ENCODE measurements at places on chromosomes 1 and 21.

- peak; percentile 59 for DNase-seq
- H3K27ac ChIP-seq = peak overlapping the region; percentile 96
- H3K27me3 ChIP-seq = no peaks in the 10 kb centered on the region
- peaks cover 2% of the 10 kb centered on the region for H3K36me3 ChIP-seq
- peak overlapping the region; percentile 87 for H3K4me3 ChIP-seq
- H3K4me1 ChIP-seq = peaks cover 21% of the 10 kb centered on the region
Observed at GRCh38 chr1:6603238-6603914, 707 bp upstream of the KLHL21 start.

- no peak for DNase-seq
- no peaks in the 10 kb centered on the region for H3K36me3 ChIP-seq
- H3K27me3 ChIP-seq = no peaks in the 10 kb centered on the region
Observed at GRCh38 chr1:240652549-240652948, 40.6 kb upstream of the GREM2 start.

DNA sequence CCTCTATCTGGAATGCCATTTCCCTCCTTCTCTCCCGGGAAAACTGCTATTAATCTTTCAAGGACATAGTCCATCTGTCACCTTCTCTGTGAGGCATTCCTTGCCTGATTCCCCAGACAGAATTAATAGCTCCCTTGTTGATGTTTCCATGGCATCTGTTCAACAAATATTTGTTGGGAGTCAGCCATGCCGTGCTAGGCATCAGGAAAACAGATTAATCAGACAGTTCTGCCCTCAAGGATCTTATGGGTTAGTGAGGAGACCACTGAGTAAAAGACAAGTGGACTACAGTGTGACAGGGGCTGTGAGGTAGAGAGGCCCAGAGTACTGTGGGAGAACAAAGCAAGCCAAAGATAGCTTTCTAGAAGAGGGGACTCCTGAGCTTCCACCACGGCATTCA, 11.4 kb upstream of the MAGOH start:
- peaks cover 77% of the 10 kb centered on the region for H3K36me3 ChIP-seq
- no peak overlapping the region for H3K27ac ChIP-seq
- no peaks in the 10 kb centered on the region for H3K27me3 ChIP-seq
- H3K4me3 ChIP-seq = no peak overlapping the region
- no peak for DNase-seq
- peaks cover 27% of the 10 kb centered on the region for H3K4me1 ChIP-seq

DNA sequence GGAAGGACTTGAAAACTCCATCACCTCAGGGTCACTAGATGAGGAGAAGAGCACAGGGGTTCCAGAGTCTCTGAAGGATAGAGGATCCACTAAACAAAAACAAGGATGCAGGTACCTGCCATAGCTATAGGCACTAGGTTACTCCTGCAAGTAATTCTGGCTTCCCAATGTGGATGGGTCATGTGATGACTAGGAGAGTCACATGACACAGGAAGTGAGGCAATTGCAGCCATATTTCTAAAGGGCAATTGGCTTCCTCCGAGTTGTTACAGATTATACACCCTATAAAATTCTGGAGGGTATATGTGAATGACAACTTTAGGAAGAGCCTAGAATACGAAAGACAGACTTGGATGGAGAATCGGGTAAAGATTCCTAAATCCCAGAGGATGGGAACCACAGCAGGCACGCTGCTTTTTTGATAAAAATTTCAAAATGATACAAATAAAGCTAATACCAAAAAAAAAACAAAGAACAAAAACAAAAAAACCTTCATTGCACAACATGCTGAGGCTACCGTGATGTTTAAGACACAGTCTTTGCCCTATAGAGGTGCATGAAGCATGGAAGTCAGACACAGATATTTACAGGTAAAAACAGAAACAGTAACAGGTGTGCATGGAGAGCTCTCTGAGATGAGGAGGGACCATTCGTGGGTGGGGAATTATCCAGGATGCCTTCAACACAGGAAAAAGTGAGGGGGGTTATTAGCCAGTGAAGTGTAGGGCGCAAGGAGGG, 10.5 kb downstream of the MTX1 start:
- H3K4me1 ChIP-seq = peaks cover 10% of the 10 kb centered on the region
- DNase-seq = no peak
- no peak overlapping the region for H3K4me3 ChIP-seq
- peaks cover 12% of the 10 kb centered on the region for H3K36me3 ChIP-seq
- peak overlapping the region; percentile 51 for H3K27ac ChIP-seq

- no peak overlapping the region for H3K4me3 ChIP-seq
- peaks cover 6% of the 10 kb centered on the region for H3K27me3 ChIP-seq
- no peak for DNase-seq
Observed at GRCh38 chr21:28496517-28496916, 496.2 kb downstream of the LTN1 start.

GRCh38 chr1:33382661-33383415, 48.1 kb downstream of the PHC2 start:
- no peaks in the 10 kb centered on the region for H3K36me3 ChIP-seq
- peaks cover 19% of the 10 kb centered on the region for H3K27me3 ChIP-seq
- H3K4me3 ChIP-seq = no peak overlapping the region
- H3K27ac ChIP-seq = no peak overlapping the region
- H3K4me1 ChIP-seq = peaks cover 17% of the 10 kb centered on the region
- no peak for DNase-seq

- H3K4me1 ChIP-seq = no peaks in the 10 kb centered on the region
- H3K27me3 ChIP-seq = peaks cover 25% of the 10 kb centered on the region
- H3K4me3 ChIP-seq = peak overlapping the region; percentile 38
- no peak overlapping the region for H3K27ac ChIP-seq
- no peaks in the 10 kb centered on the region for H3K36me3 ChIP-seq
Observed at GRCh38 chr1:178037510-178038253, 56.2 kb upstream of the RASAL2 start.

- no peaks in the 10 kb centered on the region for H3K4me1 ChIP-seq
- no peaks in the 10 kb centered on the region for H3K36me3 ChIP-seq
- no peak for DNase-seq
Observed at GRCh38 chr1:105101261-105101660, 1351.6 kb downstream of the AMY1C start.

DNA sequence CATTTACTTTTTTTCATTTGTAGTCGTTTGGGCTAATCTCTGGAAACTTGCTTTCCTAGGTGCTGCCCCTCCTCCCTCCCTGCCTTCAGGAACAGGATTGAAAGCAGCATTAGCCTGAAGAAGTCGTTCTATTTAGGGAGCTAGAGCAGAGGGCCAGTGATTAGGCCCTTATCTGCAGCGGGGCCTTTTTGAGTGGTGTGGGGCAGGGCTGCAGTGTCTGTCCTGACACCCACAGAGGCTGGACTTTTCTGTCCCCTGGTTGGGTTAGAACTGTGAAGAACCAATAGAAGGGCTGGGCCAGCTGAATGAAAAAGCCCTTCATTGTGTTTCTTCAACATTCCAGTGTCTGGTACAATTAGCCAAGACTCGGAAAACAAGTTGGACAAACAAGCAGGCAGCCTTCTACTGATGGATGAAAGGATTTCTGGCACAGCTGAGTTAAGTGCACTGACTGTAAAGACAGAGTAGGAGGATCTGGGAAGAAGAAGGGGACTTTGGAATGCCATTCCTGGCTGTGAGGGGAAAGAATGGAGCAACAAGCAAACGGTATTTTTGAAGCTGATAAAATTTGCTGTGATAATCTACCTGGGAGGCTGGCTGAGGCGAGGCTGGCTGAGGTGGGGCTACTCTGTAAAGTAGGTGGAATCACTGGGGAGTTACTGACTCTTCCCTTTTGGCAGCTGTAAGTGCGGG, 9.7 kb downstream of the MACF1 start:
- no peak overlapping the region for H3K4me3 ChIP-seq
- peak overlapping the region; percentile 21 for H3K27ac ChIP-seq
- DNase-seq = no peak
- H3K4me1 ChIP-seq = peaks cover 41% of the 10 kb centered on the region
- H3K27me3 ChIP-seq = no peaks in the 10 kb centered on the region
- peaks cover 4% of the 10 kb centered on the region for H3K36me3 ChIP-seq

DNA sequence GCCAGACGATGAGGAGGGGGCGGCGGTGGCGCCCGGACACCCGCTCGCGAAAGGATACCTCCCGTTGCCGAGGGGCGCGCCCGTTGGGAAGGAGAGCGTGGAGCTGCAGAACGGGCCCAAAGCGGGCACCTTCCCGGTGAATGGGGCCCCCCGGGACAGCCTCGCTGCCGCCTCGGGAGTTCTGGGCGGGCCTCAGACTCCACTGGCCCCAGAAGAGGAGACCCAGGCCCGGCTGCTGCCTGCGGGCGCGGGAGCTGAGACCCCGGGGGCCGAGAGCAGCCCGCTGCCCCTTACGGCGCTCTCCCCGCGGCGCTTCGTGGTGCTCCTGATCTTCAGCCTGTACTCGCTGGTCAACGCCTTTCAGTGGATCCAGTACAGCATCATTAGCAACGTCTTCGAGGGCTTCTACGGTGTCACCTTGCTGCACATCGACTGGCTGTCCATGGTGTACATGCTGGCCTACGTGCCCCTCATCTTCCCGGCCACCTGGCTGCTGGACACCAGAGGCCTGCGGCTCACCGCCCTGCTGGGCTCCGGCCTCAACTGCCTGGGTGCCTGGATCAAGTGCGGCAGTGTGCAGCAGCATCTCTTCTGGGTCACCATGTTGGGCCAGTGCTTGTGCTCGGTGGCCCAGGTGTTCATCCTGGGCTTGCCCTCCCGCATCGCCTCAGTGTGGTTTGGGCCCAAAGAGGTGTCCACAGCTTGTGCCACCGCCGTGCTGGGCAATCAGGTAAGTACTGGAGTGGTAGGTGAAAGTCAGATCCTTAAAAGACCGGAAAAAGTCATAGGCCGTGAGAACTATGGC, 588 bp downstream of the FLVCR1 start:
- H3K4me1 ChIP-seq = peaks cover 18% of the 10 kb centered on the region
- H3K27ac ChIP-seq = peak overlapping the region; percentile 97
- H3K36me3 ChIP-seq = peaks cover 34% of the 10 kb centered on the region
- no peak overlapping the region for H3K4me3 ChIP-seq
- no peaks in the 10 kb centered on the region for H3K27me3 ChIP-seq

DNA sequence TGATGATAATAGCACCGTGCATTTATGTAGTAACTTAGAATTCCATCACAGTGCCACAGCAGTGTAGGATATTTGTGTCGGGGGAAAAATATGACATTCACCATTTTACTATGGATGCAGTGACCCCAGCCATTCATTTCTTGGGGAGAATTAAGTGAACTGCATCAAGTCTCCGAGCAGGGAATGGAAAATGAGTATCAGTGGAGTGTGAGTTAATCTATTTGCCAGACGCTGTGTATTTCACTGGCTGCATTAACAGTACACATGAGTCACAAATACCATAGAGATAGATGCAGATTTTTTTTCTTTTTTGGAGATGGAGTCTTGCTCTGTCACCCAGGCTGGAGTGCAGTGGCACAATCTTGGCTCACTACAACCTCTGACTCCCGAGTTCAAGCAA, 33.8 kb upstream of the SLC45A1 start:
- no peak overlapping the region for H3K4me3 ChIP-seq
- H3K27me3 ChIP-seq = peaks cover 25% of the 10 kb centered on the region
- DNase-seq = no peak
- H3K27ac ChIP-seq = no peak overlapping the region

DNA sequence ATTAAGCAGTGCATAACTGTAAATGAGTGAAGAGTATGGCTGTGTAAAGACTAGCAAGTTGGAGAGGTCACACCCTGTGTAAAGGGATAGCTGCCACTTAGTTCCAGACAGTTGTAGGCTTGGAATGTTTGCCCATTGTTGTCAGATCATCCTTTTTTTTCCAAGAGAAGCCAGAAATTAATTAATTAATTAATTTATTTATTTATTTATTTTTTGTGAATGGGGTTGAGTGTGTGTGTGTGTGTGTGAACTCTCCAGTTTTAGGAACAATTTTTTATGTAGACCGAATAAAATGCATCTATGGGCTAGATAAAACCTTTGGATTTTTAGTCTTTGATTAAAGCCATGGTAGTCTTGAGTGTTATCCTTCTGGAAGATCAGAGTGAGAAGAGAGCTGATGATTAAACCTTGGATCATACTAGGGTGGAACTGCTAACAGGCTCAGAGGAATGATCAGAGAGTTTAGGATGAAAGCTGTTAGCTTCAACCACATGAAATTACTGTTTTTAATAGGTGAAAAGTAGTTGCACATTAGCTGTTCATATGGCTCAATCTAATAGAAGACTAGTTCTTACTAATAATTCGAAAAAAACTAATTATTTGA, 58.4 kb downstream of the OSBPL9 start:
- peaks cover 3% of the 10 kb centered on the region for H3K4me1 ChIP-seq
- peaks cover 5% of the 10 kb centered on the region for H3K36me3 ChIP-seq
- H3K27ac ChIP-seq = no peak overlapping the region
- no peaks in the 10 kb centered on the region for H3K27me3 ChIP-seq
- DNase-seq = no peak

DNA sequence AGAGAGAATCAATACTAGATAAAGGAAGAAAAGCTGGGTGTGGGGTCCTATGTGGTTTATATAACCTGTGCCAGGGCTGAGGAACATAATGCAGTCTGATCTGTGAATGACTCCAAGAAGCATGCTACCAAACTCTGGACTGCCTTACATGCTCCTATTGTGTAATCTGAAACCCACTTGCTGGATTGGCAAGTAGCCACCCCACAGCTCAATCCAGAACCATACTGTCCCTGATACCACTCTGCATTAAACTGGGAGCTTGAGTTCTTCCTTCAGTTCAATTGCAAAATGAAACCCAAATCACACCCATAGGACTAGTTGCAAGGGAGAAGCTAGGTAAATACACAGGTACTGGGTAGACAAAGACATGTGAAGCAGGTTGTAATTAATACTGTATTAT, 115.4 kb upstream of the NEGR1 start:
- no peaks in the 10 kb centered on the region for H3K4me1 ChIP-seq
- no peak overlapping the region for H3K4me3 ChIP-seq
- no peak overlapping the region for H3K27ac ChIP-seq
- no peak for DNase-seq

DNA sequence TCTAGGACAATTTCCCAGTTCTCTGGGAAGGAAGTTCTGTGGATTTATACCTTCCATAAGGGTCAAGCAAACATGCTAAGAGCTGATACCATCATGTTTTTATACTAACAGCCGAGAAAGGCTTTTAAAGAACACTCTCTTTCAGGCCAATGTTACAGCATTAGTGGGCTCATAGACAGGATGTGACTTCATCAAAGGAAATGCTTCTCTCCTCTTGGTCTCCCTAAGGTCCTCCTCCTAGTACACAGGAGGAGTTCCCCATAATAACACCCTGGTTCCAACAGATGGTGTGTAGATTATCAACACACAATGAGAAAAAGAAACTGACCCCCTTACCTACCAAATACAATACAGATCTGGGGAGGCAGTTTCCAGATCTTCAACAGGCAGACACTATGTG, 26.7 kb upstream of the GLIS1 start:
- no peaks in the 10 kb centered on the region for H3K27me3 ChIP-seq
- no peak for DNase-seq
- H3K4me1 ChIP-seq = no peaks in the 10 kb centered on the region
- H3K4me3 ChIP-seq = no peak overlapping the region

DNA sequence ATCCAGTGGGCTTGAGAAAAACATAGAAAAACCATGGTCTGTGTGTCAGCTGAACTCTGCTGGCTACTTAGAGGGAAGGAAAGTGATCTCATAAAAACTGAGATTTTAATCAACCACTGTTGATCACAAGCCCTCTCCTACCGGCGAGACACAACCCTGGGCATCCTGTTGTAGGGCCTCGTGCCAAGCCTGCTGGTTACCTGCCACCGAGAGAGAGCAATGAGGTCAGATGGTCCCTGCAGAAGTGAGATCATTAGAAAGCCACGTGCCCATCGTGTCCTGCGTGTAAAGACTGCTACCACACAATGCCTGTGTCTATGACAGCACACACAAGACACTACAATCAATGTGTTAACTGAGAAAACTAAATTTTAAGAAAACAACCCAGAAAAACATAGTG, 41.7 kb upstream of the GPR153 start:
- no peaks in the 10 kb centered on the region for H3K27me3 ChIP-seq
- peaks cover 9% of the 10 kb centered on the region for H3K36me3 ChIP-seq
- H3K4me3 ChIP-seq = no peak overlapping the region
- no peak for DNase-seq
- no peaks in the 10 kb centered on the region for H3K4me1 ChIP-seq
